Bronchial smooth muscle cell (primary cell): ENCODE measurements at places on chromosomes 5 and 9. TPM values are rescaled to one million over a fixed set of nuclear protein-coding genes. Genes with fewer than 3 reads are reported as not detected.

Gene POLR3G
- total RNA-seq: 2.7 and 4.7 TPM in 2 replicates

Gene PFN3
- not detected in 2 replicates for total RNA-seq

Gene KCTD16
- total RNA-seq: 0.26 and 0.47 TPM in 2 replicates

Gene IZUMO3
- total RNA-seq: not detected in 2 replicates

Gene SLCO4C1
- under 0.01 TPM in 1 of 2 replicates, not detected in the other for total RNA-seq

Gene PCDHB15
- total RNA-seq: 0.32 and 0.60 TPM in 2 replicates

Gene SPATA31A3
- not detected in 2 replicates for total RNA-seq
